ENCODE measurements at places on chromosomes 4 and X.

DNA sequence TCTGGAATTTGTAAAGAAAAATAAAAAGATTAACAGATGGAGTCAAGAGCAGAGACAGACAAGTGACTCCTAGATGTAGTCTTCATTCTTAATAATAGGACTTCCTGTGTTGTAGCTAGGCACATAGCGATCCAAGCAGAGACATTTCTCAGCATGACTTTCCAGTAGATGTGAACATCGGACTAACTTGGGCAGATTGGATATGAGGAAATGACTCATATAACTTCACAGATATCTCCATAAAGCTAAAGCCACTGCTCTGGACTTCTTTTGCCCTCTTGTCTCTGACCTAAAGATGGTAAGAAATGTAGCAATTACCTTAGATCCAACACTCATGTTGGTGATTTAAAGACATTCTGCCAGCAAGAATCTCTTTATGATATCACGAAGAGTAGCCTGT lies 131.7 kb downstream of the EPHA5 start:
- no peak for DNase-seq

- DNase-seq: no peak
Measured at GRCh38 chrX:128739539-128739938, 687.3 kb upstream of the ACTRT1 start.

GRCh38 chr4:11628093-11628725 lies 199.5 kb upstream of the HS3ST1 start:
- DNase-seq: no peak

GRCh38 chrX:14505648-14506047 lies 23.7 kb upstream of the GLRA2 start:
- DNase-seq: no peak

DNA sequence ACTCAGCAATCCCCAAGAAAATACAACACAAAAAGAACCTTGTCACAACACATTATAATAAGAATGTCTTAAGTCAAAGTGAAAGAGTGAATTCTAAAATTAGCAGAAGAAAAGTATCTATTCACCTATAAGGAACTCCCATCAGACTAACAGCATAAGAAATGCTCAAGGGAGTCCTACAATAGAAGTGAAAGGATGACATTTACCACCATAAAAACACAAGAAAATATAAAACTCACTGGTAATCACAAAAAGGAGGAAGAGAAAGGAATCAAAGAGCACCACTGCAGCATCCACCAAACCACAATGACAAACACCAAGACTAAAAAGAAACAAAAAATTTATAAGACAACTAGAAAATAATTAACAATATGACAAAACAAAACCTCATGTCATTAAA lies 257.0 kb upstream of the AGTR2 start:
- no peak for DNase-seq

DNA sequence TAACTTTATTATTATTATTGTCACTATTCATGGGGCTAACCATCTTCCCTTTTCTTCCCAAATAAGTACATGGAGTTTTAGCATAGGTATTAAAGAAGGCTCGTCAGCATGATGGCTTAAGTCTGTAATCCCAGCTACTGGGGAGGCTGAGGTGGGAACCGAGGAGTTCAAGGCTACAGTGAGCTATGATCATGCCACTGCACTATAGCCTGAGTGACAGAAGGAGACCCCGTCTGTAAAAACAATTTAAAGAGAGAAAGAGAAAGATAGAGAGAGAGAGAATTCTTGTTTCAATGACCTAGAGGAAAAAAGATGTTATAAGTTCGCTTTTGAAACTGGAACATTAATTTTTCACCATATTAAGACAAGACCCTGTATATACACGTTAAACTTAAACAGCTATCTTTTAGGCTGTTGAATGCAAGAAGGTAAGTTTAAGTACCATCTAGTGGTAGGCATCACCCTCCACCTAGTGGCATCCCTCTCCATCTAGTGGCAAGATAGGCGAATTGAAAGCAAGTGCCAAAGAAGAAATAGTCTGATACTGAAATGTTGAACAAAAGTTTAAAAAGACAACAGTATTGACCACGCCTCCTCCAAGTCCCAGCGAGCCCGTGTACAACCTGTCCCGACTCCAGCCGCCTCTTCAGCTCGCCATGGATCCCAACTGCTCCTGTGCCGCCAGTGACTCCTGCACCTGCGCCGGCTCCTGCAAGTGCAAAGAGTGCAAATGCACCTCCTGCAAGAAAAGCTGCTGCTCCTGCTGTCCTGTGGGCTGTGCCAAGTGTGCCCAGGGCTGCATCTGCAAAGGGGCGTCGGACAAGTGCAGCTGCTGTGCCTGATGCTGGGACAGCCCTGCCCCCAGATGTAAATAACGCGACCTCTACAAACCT lies 26.0 kb upstream of the YTHDC1 start:
- DNase-seq: no peak

DNA sequence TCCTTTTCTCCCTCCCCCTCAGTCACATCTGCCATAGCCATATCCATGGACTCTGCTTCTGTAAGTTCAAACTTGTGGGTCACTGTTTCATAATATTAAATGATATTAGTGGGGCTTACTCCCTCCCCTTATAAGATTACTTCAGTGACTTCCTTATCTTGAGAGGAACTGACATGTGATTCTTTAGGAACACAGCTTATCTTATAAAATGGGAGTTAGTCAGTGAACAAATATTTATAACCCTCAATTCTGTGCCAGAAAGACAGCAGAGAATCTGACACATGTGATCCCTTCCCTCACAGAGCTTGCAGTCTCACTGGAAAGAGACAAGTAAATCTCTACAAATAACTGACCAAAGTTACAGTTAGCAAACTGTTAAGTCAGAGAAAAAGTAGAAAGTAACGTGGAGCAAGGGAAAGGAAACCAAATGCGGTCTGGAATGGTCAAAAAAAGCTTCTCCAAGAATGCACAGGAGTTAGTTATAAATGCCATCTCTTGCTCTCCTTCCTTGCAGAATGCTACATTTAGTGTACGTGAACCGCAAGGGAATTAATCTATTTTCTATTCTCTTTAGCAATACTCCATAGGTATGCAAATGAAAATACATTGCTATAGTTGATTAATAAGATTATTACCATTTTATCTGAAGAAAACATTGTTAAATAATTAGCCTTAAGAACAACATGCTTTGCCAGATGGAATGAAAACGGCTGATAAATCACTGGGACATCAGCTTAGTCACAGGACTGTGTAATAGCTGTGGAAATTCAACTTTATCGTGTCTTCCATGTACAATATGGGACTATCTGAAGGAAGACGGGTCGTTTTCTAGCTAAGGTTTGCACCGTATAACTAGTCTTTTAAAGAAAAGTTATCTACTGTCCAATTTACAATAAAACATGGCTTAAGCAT lies 29.0 kb downstream of the SGMS2 start:
- DNase-seq: no peak

DNA sequence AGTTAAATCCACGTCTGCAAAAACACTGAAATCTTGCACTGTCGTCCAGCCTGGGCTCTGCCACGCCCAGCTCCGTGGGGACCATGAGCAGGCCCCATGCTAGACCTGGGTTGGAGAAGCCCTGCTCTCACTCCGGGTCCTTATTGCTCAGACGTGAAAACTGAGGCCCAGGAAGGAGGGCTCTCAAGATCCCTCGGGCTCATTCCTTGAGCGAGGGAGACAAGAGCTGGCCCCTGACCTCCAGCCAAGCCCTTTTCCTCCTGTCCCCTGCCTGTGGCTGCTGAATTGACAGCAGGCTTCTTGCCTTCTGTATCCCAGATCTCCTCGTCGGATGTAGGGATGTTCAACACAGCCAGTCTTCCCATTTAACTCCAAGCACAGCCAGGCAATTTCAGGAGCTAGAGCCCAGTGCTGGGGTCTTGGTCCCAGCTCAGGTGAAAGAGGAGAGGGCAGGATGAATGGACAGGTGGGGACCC lies 109.5 kb downstream of the CPZ start:
- no peak for DNase-seq

DNA sequence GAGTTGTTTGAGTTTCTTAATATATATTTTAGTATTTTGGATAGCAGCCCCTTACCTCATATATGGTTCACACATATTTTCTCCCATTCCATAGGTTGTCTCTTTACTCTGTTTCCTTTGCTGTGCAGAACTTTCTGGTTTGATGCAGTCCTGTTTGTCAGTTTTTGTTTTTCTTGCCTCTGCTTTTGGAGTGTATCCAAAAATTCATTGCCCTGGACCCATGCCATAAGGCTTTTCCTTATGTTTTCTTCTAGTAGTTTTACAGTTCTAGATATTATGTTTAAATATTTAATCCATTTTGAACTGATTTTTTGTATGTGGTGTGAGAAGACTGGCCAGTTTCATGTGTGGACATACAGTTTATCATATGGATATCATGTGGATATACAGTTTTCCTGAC lies 58.5 kb upstream of the NUDT6 start:
- no peak for DNase-seq

DNA sequence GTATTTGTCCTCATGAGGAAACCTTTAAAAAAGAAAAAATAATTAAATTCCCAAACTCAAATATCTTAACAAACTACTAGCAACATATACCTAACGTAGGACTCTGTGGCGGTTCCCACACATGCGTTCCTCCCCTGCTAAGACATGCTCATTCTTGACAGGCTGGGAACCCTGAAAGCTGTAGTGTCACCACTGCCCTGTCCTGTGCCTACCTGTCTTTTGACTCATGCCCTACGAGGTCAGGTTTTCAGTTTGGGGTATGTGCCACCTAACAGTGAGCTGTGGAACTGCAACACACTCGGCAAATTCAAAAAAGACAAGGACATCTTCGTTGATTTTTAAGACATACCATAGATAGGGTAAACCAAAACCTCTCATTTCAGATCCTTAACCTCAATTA lies 17.8 kb downstream of the IDS start:
- no peak for DNase-seq

Data from omental fat pad (tissue), 4 donors.